Renal cortex interstitium (tissue), 15 donors: ENCODE measurements at places on chromosomes 6 and 20.

DNA sequence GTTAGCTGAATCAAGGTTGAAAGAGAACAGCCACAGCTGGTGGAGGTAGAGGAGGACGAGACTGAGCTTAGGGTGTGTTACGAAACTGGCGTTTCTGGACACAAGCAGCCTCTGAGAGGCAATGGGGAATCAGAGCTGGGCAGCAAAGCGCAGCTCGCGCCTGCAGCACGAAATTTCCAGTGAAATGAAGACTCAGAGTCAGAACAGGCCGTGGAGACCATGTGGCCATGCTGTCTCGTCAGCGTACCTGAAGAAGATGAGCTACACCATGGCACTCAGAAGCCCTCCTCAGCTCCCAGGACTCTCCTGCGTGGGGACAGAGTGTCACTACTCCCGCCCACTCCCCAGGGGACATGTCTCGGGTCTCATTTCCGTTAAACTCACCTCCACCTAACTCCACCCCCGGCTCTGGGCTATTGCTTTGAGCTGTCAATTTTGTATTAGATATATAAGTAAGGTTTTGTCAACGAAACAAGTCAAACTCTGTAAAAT, 256.9 kb downstream of the ERMARD start:
- DNase-seq, result no peak

DNA sequence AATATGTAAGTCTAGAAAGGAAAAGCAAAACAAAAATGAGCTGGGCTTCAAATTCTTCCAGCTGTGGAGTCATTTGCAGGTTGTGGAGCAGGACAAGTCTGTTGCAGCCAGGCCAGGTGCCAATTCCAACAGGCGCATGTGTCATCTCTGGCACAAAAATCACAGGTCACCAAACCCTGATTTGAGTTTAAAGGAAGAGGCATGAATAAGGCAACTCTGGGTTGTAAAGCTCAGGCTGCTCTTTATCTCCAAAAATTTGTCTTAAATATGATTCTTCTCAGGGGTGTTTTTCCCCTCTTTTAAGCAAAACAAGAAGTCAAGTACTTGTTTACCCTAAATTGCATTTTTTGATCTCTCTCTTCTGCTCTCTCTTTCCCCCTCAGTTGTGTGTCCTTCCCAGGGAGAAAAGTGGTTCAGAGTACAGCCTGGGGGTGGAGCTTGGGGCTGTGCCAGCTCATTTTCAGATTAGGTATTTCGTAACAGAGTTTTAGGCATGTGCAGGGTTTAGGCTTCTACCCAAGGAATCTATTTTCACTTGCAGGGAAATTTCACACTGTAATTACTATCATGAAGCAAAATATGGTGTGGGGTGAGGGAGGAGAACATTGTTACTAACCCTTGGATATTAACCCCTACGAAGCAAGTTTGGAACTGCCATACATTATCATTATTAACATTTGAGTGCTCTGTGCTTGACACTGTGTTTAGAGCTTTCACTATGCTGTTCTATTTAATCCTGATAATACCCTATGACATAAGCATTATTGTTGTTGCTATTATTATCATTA, 8.3 kb upstream of the NCOA3 start:
- DNase-seq, result peak; percentile 47

GRCh38 chr6:144482142-144482541, 197.0 kb downstream of the UTRN start:
- peak; percentile 63 for DNase-seq

DNA sequence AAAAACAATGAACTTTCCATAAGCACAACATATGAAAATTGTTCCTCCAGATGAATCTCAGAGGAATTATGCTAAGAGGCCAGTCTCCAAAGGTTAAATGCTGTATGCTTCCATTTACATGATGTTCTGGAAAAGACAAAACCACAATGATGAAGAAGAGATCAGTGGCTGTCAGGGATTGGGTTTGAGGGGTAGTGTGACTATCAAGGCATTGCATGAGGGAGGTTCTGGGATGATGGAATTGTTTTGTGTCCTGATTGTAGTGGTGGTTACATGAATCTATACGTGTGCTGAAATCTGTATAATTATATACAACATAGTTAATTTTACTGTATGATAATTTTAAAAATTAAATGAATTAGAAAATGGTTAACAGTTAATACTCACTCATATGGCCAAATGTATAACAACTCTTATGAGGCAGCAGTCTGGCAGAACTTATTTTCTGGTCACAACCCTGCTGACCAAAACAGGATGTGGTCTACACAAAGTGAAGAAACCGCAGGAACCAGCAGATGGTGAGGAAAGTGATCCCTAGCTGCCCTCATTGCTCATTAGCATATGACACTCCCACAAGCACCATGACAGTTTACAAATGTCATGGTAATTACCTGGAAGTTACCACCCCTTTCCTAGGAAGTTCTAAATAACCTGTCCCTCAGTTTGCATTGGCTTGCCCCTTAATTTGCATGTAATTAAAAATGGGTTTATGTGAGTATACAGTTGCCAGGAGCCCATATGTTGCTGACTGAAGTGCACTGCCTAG, 31.9 kb downstream of the NSFL1C start:
- DNase-seq, result no peak

- DNase-seq, result no peak
Observed at GRCh38 chr6:17432356-17432755, 39.0 kb downstream of the CAP2 start.

DNA sequence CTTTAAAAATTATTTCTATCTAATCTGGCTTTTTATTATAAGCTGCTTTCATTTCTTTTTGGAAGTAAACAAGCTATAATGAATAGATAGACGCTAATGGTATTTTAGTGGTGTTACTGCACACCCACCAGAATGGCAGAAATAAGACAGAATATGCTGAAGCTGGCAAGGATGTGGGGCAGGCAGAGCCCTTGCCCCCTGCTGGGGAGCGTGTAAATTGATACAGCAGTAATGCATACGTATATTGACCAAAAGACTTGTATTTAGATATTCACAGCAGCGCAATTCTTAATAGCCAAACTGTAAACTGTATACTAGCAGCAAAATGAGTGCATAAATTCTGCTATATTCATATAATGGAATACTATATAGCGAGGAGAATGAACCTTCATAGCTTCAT, 35.3 kb downstream of the TMEM181 start:
- no peak for DNase-seq
